Hippocampal formation (tissue), 2 donors: ENCODE measurements at places on chromosomes 1 and 21.

GRCh38 chr1:8825985-8826481 lies 8.6 kb upstream of the RERE start:
- DNase-seq, result no peak

DNA sequence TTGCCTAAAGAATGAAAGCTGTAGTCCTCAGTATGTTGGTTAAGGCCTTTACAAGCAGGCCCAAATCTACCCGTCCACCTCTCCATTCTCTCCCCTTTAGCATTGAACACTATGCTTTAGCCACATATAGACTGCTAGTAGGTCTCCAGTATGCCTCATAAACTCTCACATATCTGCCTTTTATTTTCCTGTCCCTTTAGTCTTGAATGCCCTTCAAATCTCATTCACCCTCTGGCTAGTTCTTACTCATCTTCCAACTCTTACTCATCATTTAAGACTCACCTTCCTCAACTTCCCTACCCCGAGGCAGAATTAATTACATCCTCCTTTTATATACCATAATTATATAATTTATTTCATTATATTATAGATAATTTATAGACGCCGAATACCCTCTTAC lies 78.7 kb upstream of the TSPAN2 start:
- DNase-seq, result no peak

- no peak for DNase-seq
Observed at GRCh38 chr1:211267204-211267857, 8.2 kb downstream of the RCOR3 start.

GRCh38 chr1:200266871-200267270 lies 143.0 kb downstream of the ZNF281 start:
- DNase-seq, result no peak

- no peak for DNase-seq
Observed at GRCh38 chr1:170068923-170069322, 5.6 kb downstream of the KIFAP3 start.

DNA sequence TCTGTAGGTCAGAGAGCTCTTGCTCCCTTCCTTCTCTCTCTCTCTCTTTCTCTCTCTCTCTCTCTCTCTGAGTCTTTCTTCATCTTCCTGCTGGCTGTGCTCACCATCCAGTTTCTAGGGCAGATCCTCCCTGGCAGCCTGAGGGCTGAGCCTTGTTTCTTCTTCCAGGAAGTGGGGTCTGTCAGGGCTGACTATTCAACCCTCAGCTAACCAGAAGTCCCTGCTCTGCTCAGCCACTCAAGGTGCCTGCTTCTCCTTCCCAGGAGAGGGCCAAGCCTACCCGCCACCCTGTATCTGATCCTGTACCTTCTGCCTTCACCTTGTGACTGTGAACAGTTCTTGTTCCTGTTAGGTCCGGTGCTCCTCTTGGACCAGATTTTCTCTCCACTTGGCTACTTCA lies 107.6 kb upstream of the ETV3 start:
- DNase-seq, result no peak

DNA sequence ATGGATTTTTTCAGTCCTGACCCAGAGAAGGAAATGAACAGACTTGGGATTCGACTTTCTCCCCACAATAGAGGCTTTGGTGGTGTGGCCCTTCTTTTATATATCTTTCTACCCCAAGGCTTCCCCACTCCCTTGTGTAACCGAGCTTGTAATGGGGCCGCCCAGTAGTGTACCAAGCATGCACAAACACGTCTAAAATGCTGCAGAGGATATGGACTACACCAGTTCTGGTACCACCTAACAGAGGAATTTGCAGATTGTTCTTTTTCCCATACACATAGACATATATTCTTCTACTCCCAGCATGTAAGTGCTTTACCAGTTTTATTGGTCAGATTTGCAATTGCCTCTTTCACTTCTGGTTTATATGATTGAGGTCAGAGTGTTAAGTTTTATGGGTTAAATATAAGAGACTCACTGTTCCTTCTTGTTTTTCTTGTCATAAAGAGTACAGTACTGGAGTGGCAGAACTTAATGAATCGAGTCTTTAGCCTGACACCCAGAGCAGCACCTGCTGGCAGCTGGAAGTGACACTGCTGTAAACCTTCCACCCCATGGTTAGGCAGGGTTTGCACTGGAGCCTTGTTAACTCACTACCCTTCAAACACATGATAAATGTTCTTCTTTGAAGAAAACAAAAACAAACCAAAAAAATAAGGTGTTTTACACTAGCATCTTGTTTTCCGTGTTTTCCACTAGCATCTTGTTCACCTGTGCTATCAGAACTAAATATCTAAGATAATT lies 198.6 kb downstream of the PTPRC start:
- no peak for DNase-seq

- DNase-seq, result no peak
Observed at GRCh38 chr21:37041706-37042271, 31.1 kb downstream of the PIGP start.

GRCh38 chr1:35962952-35963351 lies 32.0 kb downstream of the AGO3 start:
- no peak for DNase-seq

DNA sequence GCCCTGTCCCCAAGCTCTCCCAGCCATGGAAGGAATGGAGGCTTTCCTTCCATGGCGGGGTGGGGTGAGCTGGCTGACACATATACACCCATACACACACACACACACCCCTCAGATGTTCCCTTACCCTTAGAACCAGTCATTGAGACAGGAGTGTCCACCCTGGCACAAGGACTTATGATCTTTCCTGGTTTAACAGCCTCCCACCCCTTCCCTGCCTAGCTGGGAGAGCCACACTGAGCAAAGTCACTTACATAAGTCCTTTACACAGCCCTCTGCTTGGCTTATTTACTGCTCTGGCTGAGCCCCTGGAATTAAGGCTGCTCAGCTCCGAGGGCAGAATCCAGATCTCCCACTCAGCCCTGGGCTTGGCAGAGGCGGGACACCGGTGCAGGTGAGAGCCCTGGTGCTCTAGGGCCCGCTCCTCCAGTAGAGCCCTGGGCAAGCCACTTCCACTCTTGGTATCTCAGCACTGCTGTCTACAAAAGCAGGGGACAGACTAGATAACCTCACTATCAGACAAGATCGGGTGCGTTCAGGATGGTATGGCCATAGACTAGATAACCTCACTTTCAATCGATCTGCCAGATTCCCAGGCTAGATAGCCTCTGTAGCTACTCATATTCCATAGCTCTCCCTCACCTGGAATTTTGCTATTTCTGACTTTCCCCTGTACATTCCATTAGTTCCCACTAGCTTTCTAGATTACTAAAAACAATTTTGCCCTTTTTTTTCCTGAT lies 16.7 kb downstream of the SLC6A9 start:
- no peak for DNase-seq

GRCh38 chr1:87305762-87306161 lies 22.9 kb upstream of the LMO4 start:
- DNase-seq, result no peak

DNA sequence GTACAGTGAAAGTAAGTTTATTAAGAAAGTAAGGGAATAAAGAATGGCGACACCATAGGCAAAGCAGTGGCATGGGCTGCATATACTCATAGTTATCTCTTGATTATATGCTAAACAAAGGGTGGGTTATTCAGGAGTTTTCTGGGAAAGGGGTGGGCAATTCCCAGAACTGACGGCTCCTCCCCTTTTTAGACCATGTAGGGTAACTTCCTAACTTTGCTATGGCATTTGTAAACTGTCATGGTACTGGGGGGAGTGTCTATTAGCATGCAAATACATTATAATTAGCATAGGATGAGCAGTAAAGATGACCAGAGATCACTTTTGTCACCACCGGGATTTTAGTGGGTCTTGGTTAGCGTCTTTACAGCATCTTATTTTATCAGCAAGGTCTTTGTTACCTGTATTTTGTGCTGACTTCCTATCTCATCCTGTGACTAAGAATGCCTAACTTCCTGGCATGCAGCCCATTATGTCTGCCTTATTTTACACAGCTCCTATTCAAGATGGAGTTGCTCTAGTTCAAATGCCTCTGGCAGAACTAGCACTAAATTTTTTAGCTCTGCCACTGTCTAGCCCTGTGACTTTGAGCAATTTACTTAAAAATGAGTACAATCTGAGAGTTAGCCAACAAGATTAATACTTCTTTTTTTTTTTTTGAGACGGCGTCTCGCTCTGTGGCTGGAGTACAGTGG lies 110.3 kb upstream of the PALMD start:
- DNase-seq, result no peak

DNA sequence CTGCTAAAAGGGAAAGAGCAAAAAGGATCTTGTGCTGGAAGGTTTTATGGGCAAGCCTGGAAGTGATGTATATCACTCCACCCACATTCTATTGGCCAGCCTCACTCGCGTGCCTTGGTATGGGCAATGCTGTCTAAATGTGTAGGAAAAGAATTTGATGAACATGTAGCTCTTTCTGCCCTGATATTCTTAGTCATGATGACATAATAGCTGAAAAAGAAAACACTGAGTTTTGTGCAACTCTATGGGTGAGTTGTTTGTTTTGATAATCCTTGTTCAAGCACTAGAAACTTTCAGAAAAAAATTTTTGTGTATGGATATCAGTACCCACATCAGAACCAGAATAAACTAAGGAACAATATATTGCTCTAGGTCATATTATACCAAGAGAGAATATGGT lies 231.5 kb upstream of the ST6GALNAC5 start:
- DNase-seq, result no peak

DNA sequence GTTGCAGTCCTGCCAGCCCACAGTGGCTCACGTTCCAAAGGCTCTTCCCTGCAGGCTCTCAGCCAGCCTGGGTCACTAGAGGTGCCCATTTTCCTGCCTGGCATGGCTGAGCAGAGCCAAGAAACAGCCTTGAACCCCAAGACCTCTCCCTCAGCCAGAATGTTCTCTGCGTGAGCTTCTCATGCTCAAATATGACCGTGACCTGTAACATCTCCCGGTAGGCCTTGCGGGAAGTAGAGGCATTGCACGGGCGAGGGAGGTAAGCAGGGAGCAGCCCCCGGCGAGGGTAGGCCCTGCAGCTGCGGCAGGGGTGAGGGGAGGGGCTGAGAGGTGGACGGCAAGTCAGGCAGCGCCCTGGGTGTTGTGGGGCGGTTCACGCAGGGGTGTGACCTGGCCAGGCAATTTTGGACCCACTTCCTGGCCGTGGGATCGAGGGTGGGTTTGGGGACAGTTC lies 20.0 kb downstream of the RRP1 start:
- no peak for DNase-seq

GRCh38 chr1:212638492-212639151 lies 30.1 kb downstream of the ATF3 start:
- DNase-seq, result no peak

DNA sequence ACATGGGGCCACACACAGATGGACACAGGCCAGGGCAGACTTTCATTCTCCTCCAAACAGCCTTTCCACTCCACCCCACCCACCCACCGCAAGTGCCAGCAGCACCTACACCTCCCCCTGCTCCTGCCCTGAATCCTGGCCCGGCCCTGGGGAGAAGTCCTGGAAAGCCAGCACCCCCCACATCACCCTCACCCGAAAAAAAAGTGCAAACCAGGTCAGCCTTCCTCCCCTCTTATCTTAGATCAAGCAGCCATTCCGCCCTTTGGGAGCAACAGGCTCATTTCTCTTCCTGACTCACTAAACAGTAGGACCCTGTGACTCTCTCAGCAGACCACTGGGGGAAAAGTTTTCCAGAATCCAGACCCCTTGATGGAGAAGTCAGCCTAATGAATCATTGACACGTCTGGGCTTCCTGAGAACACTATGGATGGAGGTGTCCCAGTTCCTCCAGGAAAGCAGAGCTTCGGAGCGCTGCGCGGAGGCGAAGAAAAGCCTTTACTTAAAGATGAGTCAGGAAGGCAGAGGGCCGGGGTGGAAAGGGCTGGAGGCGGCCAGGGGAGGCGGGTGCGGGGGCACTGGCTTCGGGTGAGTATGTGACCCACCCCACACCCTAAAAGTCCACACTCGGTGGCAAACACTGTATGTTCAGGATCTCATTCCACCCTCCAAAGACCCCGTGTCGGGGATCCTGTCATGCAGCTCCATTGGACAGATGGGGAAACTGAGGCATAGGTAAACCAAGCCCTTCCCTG lies 588.7 kb downstream of the MATN1 start:
- no peak for DNase-seq

- no peak for DNase-seq
Observed at GRCh38 chr1:181504399-181504842, 21.1 kb downstream of the CACNA1E start.

GRCh38 chr1:92324784-92325183 lies 25.9 kb downstream of the RPAP2 start:
- DNase-seq, result no peak

DNA sequence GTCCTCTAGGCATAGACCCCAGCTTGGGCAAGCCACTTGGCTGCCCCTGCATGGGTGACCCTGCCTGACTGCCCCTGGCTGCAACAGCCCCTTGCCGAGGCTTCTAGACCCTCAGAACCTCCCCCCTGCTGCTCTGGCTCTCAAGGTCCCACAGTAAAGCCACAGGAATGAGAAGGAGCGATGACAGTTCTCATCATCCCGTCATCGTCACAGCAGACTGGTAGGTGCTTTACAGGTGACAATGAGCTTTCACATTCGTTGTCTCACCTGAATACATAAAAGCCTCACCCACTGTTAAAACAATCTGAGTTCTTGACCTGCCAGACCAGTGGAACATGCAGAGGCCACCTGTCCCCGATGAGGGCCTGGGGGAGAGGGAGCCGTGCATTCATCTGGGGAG lies 36.0 kb upstream of the GPR157 start:
- no peak for DNase-seq

- no peak for DNase-seq
Observed at GRCh38 chr1:180501865-180502360, 464 bp downstream of the ACBD6 start.

GRCh38 chr1:67211589-67212563 lies 45.6 kb downstream of the IL23R start:
- DNase-seq, result no peak

DNA sequence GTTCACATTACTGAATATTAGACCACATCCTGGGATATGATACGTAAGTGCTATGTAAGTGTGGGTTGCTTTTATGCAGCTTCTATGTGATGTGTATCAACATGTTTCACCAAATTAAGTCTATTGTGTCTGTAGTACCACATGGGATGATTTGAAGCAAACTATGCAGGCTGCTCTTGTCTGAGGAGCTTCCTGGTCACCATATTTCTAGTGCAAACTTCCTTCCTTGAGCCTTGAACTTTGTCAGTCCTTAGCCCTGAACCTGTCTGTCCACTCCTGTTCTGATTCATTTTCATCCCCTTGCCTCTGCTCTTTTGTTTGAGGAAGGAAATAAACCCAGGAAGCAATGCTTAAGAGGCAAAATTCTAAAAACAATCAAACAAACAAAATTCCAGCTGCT lies 117.5 kb upstream of the VANGL1 start:
- DNase-seq, result no peak

DNA sequence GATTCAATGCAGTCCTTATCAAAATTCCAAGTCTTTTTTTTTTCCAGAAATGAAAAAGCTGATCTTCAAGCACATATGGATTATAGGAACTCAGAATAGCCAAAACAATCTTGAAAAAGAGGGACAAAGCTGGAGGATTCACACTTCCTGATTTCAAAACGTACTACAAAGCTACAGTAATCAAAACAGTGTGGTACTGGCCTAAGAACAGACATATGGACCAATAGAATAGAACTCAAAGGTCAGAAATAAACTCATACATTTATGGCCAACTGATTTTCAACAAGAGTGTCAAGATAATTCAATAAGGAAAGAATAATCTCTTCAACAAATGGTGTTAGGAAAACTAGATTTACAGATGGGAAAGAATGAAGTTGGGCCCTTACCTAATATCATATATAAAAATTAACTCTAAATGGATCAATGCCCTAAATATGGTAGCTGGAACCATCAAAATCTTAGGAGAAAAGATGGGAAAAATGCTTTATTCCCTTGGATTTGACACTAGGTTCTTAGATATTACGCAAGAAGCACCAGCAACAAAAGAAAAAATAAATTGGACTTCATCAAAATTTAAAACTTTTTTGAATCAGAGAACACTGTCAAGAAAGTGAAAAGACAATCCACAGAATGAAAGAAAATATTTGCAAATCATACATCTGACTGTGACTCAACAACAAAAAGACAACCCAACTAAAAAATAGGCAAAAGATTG lies 4.0 kb upstream of the KRTAP10-12 start:
- no peak for DNase-seq
